ENCODE measurements at places on chromosomes 7 and 10.

GRCh38 chr10:24737001-24737400 is 13.3 kb upstream of the ARHGAP21 start:
- no peak for DNase-seq

DNA sequence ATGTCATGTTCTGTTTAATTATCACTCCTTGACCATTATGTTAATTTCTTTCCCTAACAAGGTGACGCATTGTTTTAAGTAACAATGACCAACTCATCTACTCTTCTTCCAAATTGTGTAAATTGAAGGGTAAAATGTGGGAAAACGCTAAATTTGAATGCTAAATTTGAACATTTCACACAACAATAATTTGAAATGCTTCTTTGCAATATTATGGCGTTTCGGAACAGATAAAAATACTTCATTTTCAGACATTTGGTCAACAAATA is 29.2 kb upstream of the KMT2C start:
- DNase-seq = no peak

DNA sequence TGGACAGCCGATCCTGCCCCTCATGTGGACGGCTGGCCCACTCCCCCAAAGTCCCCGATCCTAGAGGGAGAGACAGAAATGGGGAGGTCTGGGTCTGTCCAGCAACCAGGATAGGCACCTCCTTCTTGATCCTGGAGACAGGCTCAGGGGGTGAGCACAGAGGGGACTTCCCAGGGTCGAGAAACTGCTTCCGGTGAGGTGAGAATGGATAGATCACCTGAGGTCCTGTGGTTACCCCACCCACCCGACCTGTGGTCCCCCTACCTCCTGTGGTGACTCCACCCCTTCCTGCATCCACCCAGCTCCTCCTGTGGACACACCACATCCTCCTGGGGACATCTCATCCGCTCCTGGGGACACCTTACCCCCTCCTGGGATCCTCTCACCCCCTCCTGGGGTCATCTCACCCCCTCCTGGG is 27.4 kb upstream of the RASGEF1A start:
- peak; percentile 36 for DNase-seq

- DNase-seq = no peak
Measured at GRCh38 chr10:69412232-69412790, 4.4 kb downstream of the TACR2 start.

GRCh38 chr7:24834128-24834798 is 77.0 kb upstream of the GSDME start:
- no peak for DNase-seq

DNA sequence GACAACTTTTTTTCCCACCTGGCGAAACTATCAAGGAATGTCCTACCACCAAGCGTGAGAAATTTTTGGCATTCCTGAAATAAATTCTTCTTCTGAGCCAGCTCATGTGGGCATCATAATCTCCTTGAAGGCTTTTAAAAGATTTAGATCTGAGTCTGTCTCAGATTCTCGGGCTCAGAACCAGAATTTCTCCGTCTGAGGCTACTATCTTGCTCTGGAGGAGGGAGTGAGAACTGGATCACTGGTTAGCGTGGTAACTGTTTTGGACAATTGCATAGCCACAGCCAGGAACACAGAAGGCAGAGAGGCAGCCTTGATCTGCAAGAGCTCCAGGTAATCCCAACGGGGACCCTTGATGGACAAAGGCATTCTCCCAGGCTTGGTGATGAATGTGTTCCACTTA is 1.0 kb upstream of the PLAC9 start:
- no peak for DNase-seq

DNA sequence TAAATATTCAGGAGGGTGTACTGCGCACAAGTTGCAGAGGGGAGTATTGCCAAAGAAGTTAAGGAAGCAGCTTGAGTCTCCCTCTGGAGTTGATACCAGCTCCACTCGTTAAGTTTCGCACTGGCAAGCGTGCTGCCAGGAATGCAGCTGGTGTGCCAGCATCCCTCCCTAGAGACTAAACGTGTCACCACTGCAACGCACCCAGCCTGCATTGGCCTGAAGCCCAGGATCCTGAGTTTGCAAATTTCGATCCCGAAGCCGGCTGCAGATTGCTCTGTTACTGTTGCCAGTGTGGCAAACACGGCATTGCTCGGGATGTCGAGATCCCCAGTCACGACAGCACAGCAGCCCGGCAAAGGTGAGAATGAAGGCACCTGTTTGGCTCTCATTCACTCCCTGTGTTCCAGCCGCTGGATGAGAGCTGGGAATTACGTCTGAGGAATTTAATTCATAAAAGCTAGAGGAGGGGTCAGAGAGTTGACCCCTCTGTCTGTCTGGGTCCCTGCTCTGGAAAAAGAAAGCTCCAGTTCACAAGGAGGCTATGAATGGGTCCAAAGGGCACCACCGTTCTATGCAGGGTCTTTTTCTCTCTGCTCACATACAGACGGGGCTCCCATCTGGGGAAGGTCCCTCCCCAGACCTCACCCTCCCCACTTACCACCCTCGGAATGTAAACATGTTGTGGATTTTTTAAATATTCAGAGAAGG is 61.0 kb downstream of the NRP1 start:
- no peak for DNase-seq

DNA sequence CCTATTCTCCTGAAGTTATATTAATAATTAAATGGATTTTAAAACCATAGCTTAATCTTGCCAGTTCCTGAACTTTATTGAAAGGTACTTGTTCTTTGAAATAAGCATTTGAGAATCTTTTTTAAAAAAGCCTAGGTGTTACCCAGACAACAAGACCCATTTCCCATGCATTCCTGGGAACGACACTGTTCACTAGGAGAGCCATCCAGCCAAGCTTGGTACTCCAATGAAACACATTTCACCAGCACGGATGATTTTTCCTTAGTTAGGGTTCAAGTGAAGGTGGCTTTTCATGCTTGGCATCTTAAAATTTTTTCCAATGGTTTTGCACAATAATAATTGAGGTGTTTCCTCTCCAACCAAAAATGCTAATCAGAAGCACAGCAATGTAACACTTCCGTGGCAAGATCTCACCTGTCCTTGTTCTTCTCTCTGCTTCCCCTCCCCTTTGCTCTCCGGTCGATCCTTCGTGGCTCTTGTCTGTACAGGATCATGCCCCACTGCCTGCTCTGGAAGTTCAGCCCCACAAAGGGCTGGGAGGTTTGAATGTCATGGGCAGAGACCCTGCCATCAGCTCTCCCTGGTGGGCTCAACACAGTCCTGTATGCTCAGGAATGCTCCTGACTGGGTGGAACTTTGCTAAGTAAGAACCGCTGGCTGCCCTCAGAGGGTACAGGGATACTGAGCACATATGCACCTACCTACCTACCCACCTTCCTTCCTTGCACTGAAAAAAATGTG is 69.7 kb upstream of the AQP1 start:
- DNase-seq = no peak

GRCh38 chr10:42954766-42955492 is 121.9 kb upstream of the RET start:
- DNase-seq = peak; percentile 6

DNA sequence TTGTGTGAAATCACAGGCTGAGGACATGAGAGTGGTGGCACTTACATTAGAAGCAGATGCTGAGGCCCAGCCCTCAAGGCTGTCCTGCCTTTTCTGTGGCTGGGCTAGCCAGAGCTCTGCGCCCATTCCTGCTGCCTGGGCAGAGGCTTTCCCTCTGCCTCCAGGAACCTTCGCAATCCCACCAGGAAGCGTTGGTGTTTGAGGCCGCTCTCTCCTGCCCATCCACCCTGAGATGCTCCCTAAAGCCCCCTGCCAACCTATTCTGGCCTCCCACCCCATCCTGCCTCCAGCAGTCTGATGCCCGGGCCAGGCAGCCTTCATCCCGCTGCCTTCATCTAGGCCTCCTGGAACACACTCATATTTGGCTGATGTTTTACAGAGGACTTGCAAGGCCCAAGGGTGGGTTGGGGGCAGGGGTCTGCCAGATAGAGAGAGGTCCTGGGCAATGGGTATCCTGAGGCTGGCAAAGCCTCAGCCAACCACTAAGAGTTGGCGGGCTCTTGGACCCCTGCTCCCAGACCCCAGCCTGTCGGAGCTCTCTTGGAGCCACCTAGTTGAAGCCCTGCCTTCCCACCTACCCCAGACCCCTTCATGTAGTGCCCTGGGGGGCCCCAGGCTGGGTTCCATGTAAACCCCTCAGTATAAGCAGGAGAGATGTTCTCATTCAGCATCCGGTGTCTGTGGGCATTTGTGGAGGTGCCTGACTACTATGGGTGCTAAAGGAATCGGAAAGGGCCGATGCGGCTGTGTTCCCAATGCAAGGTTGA is 32.7 kb downstream of the LDB3 start:
- DNase-seq = no peak

GRCh38 chr7:106270122-106270977 is 14.4 kb downstream of the NAMPT start:
- no peak for DNase-seq

DNA sequence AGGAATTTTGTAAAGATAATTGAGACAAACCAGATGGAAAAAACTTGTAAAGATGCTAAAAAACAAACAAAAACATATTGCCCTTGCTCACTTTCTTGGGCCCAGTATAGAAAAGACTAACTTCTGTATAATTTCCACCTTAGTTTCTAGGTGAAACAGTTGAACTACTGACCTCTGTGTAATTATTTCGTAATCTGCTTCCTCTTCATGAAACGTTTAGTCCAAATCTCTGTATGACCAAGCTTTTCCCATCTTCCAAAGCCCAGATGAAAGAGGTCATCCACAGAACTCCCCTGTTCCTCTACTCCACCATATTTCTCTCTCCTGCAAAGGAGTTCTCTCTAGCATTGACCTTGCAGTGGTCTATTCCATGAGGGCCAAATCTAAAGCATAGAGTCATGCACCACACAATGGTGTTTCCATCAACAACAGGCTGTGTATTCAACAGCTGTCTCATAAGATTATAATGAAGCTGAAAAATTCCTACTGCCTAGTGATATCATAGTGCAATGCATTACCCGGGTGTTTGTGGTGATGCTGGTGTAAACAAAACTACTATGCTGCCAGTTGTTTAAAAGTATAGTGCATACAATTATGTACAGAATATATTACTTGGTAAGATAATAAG is 647.6 kb downstream of the TNS3 start:
- no peak for DNase-seq

DNA sequence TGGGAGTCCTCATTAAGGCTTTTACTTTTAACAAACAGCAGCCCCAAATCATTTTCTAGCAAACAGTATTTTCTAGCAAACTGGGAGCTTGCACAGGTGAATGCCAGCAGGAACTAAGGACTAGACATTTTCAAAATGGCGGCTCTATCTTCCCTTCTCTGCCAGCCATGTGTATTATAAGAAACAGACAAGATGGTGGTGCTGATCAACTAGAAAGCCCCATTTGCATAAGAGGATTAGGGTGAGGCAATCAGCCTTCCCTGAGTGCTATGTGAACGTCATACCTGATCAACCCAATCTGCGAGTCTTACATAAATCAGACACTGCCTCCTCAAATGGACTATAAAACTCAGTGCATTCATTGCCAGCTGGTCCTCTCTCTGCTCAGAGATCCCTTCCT is 479.6 kb downstream of the IPMK start:
- DNase-seq = no peak

- DNase-seq = no peak
Measured at GRCh38 chr7:31892099-31892829, 177.9 kb downstream of the PDE1C start.

DNA sequence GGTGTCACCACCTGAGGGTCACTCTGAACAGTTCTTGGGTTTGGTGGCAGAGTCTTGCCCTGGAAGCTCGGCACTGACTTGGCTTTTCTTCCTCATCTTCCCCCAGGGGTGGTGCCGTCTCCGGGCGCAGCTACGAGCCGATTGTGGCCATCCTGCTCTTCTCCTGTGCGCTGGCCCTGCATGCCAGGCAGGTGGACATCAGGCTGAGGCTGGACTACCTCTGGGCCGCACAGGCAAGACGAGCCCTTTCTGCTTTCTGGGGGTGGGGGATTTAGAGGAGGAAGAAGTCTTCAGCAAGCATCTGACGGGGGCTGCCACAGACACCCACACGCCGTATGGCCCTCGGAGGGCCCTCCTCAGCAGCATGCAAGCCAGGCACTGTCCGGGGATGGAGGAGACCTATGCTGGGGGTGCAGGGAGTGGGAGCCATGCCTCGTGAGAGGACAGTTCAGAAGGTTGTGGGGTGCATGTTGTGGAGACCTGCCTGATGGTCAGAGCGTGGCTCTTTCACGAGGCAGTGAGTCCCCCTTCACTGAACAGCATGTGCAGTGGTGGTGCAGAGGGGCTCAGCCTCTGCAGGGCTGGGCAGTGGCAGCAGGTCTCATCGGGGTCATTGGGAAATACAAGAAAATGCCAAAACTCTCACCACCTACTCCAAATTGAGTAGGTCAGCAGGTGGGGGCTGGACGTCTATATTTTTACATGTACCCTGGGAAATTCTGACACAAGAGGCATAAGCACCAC is 112.4 kb downstream of the ADCY1 start:
- no peak for DNase-seq

GRCh38 chr7:137590756-137591305 is 247.3 kb upstream of the PTN start:
- no peak for DNase-seq

- no peak for DNase-seq
Measured at GRCh38 chr10:35712486-35712885, 70.4 kb upstream of the FZD8 start.

- DNase-seq = no peak
Measured at GRCh38 chr10:112634096-112634830, 187.2 kb downstream of the VTI1A start.

- DNase-seq = no peak
Measured at GRCh38 chr7:73345951-73346350, 18.0 kb downstream of the FKBP6 start.

GRCh38 chr10:101695404-101695890 is 477 bp upstream of the FBXW4 start:
- no peak for DNase-seq

DNA sequence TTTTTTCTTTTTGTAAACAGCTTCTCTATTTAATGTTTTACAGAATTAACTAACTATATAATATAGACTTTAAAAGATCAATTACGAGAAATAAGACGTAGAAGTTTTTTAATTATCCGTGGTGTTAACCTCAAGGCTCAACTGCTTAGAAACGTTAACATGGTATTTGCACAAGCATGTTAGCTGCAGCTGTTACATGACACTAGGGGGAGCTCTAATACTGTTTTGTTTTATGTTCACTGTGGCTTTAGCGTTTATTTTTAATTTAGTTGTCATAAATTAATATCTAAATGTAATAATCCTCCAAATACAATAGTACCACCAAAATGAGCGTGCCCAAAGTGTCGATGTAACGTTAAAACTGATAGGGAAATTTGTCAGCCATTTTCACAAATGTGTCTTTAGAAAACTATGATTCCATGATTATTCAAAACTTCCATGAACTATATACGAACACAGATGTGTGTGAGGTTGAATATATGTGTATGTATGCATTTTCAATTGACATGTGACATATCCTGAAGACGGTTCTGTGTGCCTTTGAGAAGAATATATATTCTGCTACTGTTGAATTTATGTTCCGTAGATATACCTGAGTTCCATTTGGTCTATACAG is 828.8 kb upstream of the MBL2 start:
- no peak for DNase-seq

DNA sequence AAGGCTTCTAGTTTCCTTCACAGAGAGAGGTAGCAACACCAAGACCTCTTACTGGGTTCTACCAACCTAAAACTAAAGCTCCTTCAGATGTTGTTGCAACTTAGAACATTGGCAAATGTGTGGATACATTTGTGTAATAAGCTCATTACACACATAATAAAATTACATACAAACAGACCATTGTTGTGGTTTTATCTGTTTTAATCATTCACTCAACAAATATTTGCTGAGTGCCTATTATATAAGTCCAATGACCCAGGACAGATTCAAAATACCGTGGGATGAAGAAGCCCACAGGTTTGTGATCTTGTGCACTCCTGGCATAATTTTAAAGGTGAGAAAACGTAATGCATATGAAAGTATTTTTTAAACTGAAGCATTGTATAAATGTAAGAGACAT is 160.4 kb upstream of the NPVF start:
- DNase-seq = no peak
